ENCODE measurements at places on chromosomes 16 and 17.

DNA sequence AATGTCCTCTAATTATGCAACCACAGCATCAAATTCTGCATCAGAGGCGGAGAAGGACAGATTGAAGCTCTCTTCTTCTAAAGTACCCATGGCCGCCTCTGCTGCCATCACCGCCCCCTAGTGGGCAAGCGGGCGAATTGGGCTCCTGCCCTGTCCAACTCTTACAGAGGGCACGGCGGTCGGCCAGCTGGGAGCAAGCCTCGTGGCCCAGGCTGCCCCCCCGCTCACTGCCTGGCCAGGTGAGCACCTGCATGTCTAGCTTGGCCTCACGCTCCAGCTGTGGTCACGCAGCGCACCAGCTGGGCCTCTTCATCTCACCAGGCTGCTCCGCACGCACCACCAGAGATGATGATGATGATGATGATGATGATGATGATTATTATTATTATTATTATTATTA, 146.1 kb upstream of the TOM1L1 start:
- DNase-seq = no peak

DNA sequence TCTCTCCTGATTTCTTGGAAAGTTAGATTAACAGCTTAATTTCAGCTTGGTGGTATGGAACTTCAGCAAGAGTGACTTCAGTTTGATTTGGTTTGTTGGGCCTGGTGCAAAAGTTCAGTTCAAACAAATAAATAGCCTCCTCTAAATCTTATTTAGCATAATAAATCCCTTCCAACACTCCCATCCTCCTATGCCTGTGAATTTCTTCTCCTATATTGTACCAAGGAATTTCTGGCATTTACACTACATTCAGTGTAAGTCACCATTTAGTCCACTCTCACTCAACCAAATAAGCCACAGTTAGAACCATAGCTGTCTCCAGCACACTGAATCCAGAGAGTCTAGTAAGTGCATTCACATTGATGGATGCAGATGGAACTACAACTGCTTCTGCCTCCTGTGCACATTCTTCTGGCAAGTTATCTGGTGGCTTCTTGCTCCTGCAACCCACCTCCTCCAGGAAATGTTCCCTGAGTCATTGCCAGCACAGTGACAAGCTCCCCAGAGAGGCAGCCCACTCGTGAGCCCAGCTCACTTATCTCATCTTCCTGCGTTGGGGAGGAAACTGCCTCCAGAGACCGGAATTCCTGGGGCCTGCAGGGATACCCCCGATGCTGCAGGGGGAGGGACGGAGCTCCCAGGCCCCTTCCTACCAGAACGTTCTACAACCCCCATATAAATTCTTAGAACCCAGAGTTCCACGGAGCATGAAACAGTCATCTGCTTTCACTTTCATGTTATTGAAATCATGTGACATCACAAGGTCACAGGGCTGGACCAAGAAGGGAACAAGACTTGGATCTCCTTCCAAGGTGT, 318.3 kb downstream of the PHKB start:
- peak; percentile 51 for DNase-seq

GRCh38 chr16:47715442-47716083, 254.4 kb downstream of the PHKB start:
- DNase-seq = no peak

DNA sequence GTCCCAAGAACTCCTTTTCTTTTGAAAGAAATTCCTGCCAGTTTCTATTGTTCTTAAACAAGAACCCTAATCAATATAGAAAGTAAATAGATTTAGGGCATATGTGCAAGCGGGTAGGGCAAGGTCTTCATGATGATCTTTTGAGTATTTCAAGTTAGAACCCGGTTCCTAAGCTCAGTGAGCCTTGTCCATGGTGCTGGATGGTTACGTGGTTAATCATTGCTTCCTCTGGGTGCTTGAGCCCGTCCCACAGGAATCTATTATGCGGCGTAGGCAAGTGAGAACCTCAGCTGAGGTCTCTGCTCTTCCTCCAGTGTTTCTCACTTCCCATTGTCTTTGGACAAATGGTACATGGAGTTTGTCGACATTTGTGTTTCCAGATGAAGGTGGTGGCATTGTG, 580.8 kb upstream of the EEF2KMT start:
- DNase-seq = no peak

- peak; percentile 20 for DNase-seq
Measured at GRCh38 chr17:55883149-55883548, 132.3 kb downstream of the PCTP start.

DNA sequence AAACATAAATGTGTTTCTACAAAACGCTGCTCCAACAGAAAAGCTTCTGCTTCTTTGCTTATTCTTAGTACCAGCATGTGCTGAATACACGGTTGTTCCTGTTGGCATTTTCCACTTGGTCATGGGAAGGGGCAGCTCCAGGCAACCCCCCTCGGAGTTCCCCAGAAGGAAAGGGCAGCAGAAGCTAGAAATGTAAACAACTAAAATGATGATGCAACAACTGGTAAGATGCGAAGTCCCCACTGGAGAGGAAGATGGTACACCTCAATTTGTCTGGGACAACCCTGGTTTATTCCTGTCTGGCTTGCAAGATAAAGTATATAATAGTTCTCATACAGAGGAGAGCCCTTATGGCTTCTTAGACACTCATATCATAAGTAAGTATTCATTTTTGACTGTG, 9.2 kb upstream of the CCL13 start:
- no peak for DNase-seq

DNA sequence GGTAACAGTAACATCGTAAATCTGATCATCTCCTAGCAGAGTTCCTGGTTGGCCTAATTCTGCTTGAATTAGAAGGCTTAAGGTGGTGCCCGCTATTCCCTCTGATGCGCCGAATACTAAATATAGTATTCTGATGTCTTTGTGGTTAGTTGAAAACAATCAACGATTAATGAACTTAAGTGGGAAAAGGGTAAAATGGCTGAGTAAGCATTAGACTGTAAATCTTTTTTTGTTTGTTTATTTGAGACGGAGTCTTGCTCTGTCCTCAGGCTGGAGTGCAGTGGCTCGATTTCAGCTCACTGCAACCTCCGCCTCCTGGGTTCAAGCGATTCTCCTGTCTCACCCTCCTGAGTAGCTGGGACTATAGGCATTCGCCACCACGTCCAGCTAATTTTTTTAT, 13.4 kb downstream of the OR2C1 start:
- DNase-seq = no peak

- DNase-seq = peak; percentile 79
Measured at GRCh38 chr16:31215287-31216162, 1.4 kb downstream of the PYDC1 start.

DNA sequence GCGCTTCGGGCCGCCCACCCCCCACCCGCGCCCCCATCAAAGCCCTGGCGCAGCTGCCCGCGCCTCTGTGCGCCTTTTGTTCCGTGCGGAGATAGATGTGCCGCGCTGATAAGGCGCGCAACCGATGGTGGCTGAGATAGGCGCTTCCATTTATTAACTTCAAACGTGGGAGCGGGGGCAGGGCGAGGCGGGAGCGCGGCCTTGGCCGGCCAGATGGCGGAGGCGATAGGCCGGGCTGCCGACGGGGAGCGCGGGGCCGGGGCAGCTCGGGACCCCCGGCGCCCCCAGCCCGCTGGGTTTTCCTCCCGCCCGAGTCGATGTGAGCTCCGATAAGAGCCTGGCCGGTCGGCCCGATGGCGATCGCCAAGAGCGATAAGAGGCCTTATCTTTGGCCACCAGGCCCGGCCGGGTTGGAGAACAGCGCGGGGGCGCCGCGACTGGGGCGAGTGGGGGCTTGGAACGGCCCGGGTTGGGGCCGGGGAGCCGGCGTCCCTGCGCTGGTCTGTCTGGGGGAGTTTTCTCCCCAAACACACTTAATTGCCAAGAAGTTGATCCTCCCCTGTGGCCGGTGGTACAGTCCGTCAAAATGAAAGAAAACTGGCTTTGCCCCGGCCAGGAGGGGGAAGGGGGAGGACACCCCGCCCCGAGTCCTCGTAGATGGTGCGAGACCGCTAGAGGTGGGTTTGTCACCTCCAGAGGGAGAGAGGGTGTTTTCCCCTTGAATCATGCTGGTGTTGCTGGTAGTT, 2.7 kb downstream of the ZFPM1 start:
- DNase-seq = peak; percentile 62

- no peak for DNase-seq
Measured at GRCh38 chr17:76314392-76315227, 6.5 kb upstream of the QRICH2 start.
